ENCODE measurements at places on chromosomes 1 and 21.
A peak's percentile ranks its signal among the peaks of the same experiment; 100 is the strongest.

GRCh38 chr1:239184561-239185244, 201.7 kb upstream of the CHRM3 start:
- no peak for DNase-seq

GRCh38 chr1:183632114-183632513, 3.5 kb downstream of the ARPC5 start:
- DNase-seq, result no peak

DNA sequence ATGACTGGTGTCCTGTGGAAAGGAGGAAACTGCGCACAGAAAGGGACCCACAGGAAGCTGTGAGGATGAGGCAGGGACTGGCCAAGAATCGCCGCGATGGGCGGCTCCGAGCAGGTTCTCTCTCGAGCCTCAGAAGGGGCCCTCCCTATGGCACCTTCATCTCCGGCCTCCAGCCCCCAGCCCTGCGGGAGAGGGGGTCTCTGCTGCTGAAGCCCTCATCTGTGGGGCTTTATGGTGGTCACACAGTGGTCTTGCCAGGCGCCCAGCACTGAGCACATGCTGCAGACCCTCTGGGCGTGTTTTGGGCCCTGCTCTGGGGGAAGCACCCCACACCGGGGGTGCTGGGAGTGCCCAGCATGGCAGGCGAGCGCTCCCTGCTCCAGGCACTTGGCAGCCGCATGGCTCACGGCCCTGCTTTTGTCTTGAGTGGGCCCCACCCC, 86.6 kb upstream of the ACTRT2 start:
- DNase-seq, result peak; percentile 33

GRCh38 chr21:45994086-45994661, 12.6 kb downstream of the COL6A1 start:
- peak; percentile 52 for DNase-seq

GRCh38 chr1:17544776-17545350, 5.4 kb downstream of the ARHGEF10L start:
- DNase-seq, result no peak

DNA sequence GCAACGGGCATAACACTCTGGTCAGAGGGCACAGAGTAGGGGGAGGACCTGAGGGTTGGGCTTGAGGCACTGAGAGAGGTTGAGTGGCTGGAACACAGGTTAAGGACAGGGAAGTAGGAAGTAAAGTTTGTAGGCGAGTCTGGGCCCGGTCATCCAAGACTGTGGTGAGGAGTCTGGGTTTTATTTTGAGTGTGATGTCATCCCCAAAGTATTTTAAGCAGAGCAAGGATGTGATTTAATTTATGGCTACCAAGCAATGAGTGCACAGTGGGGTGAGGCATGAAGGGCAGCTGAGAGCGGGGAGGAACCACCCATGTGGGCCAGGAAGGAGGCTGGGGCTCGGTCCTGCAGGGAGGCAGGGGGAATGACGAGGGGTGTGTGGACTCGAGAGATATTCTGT, 11.2 kb upstream of the VWA5B1 start:
- DNase-seq, result no peak

GRCh38 chr1:212037900-212038299, 2.4 kb downstream of the DTL start:
- no peak for DNase-seq

DNA sequence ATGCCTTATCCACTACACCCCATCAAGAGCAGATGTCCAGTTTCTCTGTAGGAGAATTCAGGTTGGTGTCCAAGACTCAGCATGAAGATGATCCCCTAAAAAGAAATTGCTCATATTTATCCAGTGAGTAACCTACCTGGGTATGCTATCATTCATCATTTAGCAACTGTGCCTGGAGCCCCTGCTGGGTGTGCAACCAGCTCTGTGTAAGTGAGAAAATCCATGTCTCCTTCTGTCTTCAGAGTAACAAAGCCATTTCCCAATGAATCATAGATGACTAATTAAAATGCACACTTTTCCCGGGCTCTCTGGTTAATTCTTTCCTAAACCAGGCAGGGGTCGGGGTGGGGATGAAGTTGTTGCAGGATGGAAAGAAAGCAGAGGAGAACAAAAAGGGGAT, 35.8 kb downstream of the OLFML3 start:
- no peak for DNase-seq

- no peak for DNase-seq
These were observed 28.2 kb upstream of the FAM131C start for GRCh38 chr1:16101623-16102022.

GRCh38 chr1:114025609-114026401, 46.5 kb downstream of the OLFML3 start:
- DNase-seq, result no peak

DNA sequence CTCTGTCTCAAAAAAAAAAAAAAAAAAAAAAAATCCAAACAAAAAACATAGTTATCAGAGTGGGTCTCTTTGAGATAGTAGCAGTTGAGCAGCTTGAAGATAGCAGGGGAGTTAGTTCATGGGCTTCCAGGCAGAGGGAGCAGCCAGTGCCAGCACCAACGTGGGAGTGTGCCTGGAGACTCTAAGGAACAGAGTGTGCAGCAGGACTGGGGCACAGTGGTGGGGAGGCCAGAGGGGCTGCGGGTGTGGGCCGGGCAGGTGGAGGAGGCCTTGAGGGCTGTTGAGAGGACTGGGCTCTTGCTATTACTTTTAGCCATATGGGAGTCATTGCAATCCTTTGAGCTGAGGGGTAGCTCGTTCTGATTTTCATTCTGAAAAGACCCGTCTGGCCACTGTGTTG, 63.8 kb downstream of the RYR2 start:
- DNase-seq, result no peak

DNA sequence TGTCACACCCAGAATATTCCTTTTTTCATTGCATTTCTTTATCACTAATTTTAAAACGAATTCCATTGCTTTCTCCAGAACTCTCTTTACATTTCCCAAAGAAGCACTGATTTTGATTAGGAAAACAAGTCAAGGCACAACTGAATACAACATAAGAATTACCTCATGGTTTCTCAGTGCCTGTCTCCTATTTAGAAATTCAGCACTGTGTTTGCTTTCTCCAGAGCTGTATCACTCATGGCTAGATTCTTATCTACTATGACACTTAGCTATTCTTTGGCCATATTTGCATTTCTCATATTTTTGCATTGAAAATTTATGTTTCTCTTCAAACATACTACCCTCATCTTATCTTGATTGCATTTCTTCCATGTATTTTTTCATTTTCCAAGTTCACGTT, 1402.0 kb downstream of the MRPL39 start:
- no peak for DNase-seq

DNA sequence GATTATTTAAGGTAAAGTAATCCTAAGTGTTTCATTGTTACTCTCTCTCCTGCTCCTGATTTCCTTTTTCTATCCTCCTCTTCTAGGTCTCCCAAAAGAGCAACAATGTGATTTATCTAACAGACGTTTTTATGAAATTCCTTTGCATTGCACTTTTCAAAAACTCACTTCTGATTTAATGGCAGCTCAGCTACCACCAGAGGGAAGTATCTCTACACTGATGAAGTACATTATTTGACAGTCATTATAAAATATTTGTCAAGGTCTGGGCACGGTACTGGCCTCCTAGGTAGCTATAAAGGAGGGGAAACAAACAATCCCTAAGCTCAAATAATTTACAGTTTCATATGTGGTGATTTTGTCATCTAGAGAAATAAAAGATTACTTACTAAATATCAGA, 15.6 kb downstream of the TMPRSS15 start:
- no peak for DNase-seq

GRCh38 chr1:231882790-231883189, 256.2 kb downstream of the DISC1 start:
- DNase-seq, result no peak

DNA sequence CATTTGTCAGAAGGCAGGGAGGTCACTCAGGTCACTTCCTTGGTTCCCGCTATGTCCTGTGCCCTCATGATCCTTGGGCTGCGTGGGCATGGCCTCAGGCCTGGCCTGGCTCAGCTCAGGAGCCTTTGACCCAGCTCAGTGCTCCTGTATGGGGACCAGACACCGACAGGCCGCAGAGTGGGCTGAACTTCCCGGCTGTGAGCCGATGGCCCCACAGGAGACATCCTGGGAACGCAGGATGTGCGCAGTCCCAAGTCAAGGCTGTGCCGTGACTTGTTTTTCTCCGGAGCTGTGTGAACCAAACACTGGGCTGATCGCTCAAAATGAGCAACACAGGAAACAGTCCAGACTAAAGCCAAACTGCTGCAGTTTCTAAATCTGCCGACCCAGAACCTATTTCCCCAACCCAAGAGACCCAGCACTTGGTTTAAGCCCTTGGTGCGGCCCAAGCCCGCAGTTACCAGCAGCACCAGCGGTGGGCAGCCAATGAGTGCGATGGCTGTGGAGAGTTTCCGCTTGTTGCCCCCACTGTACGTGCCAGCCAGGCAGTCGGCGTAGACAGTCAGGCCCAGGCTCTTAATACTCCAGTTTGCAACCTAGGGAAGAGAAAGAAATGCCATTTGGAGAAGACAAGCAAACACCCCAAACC, 92.3 kb upstream of the GCLM start:
- DNase-seq, result no peak

GRCh38 chr1:231420959-231421545, 1.0 kb downstream of the EGLN1 start:
- peak; percentile 79 for DNase-seq

DNA sequence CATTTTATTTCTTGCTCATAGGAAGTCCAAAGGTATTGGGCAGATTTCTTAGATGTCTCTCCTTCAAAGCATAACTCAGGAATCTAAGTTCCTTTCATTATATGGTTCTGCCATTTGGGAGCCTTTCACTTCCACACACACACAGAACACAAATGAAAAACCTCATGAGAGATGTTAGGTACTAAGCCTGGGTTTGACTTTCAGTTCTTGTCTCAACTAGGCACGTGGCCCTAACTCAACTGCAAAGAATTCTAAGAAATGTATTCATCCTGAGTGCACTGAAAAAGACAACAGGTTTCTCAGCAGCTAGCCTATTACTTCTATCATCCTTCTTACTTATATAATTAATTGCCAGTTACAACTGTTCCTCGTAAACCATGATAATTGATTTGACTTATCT, 190.0 kb upstream of the SAMSN1 start:
- DNase-seq, result no peak

Data from Right ventricle myocardium inferior (tissue), 1 donor.